ENCODE measurements at places on chromosomes 16 and 17. TPM values are rescaled to one million over a fixed set of nuclear protein-coding genes. Genes with fewer than 3 reads are reported as not detected.

DNA sequence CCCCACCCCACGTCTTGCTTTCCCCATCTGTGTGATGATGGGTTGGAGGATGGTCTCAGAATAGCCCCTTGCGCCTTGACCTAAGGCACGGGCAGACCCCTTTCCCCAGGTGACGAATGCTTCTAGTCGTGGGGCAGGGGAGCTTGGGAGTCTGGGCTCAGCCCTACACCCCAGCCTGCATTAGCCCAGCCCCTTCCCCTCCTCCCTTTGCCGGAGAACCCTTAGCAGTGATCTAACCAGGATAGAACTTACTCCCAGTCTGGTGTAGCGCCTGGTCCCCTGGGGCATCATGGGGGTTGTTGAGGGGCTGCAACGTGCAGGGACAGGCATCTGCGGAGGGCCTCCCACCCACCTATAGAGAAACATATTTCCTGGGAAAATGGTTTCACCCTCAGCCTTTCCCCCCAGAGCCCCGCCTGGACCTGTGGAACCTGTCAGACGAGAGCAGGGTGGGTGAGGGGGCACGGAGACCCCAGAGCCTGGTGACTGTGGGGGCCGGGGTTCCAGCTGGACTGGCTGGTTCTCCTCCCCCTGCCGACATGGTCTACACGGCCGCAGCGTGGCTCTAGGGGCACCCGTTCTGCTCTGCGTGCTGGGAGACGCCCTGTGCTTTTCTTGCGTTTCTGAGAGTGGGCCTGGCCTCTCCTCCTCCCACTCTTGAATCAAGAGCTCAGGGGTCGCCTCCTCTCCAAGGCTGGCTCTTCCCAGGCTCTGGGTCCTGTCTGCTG lies 4.7 kb downstream of the SMTNL2 start:
- DNase-seq, result no peak

DNA sequence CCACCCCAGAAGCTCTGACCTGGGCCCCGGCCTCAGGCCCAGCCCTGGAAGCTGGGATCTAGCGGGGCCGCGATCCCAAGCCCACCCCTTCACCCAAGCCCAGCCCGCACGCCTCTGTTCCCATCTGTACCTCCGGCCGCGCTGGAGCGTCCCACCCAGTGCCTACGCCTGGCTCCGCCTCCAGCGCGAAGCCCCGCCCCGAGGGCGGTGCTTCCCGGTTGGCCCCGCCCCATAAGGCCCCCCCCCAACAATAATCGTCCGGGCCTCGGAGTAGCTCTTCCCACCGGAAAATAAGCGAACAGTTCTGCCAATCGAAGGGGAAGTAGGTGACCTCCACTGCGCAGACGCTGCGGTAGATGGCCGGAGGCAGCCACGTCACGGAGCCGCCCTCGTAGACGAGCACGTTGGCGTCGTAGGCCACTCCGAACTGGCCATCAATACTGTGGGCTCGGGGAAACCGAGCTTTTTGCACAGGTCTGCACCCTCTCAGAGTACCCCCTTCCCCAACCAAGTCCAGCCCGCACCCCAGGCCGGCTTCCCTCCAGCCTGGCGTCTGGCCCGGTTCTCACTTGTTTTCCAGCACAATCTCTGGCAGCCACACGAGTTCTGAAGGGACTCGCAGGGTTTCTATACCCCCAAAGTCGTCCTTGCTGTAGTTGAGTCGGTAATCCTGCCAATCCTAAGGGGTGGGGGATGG lies 1.1 kb downstream of the CHRNE start:
- no peak for DNase-seq

GRCh38 chr16:1275791-1276579 lies 20.1 kb downstream of the TPSD1 start:
- DNase-seq, result no peak

DNA sequence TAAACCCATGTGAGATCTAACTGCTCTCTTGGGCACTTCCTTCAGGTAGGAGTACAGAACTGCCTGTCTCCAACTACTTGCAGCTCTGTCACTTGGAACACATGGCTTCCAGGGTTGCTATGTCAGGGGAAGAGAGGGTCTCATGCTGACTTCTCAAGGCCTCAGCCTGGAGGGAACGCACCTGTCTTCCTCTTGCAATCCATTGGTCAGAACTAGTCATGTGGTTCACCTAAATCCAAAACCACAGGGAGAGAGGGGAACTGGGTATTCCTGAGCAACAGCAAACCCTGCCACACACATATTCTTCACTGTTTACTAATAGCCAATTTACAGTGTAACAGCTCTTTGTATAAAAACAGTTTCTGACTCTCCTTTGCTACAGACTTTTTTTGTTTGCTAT lies 206.1 kb downstream of the KCNJ2 start:
- no peak for DNase-seq

DNA sequence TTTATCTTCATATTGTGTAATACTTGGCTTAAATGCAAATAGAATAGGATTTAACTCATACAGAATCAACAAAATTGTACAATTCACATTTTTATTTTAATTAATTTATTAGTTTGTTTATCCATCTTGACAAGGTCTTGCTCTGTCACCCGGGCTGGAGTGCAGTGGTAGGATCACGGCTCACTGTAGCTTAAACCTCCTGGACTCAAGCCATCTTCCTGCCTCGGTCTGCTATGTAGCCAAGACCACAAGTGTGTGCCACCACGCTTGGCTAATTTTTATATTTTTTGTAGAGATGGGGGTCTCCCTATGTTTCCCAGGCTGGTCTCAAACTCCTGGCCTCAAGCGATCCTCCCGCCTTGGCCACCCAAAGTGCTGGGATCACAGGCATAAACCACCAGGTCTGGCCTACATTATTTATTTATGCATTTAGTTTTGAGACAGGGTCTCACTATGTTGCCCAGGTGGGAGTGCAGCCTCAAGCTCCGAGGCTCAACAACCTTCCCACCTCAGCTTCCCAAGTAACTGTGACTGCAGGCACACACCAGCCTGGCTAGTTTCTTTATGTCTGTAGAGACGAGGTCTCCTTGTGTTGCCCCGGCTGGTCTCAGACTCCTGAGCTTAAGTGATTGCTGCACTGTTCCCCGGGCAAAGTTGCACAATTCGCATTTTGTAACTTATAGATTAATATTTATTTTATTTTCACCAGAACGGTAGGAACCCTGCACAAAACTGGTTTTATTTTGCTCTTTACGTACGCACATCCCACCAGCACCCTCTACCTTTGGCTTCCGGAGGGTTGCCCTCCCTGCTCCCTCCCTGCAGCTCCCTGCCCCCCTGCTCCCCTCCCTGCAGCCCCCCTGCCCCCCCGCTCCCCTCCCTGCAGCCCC lies 4.9 kb downstream of the DPEP1 start:
- peak; percentile 73 for DNase-seq

GRCh38 chr16:12303653-12304052 lies 327.1 kb downstream of the SNX29 start:
- DNase-seq, result peak; percentile 53

- no peak for DNase-seq
These were observed 102.8 kb downstream of the SSH2 start for GRCh38 chr17:29827179-29827578.

- no peak for DNase-seq
These were observed 142.6 kb upstream of the CRHR1 start for GRCh38 chr17:45641541-45641940.

DNA sequence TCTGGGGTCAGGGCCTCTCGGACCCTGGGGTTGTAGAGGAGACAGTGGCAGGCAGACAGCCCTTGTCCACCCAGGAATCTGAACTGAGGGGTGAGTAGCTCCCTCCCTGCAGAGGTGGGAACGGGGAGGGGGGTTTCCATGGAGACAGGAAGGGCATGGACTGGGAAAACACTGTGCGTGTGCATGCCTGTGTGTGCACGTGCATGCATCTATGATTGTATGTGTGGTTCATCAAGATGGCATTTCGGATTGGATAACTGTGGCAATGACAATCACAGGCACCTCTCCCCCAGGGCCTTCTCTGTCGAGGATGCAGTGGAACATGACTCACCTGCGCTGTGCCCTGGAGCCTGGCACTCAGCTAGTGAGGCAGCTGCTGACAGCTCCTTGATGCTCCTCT lies 6.1 kb upstream of the CD300C start:
- no peak for DNase-seq

GRCh38 chr17:44581868-44582267 lies 24.6 kb downstream of the FZD2 start:
- DNase-seq, result no peak

DNA sequence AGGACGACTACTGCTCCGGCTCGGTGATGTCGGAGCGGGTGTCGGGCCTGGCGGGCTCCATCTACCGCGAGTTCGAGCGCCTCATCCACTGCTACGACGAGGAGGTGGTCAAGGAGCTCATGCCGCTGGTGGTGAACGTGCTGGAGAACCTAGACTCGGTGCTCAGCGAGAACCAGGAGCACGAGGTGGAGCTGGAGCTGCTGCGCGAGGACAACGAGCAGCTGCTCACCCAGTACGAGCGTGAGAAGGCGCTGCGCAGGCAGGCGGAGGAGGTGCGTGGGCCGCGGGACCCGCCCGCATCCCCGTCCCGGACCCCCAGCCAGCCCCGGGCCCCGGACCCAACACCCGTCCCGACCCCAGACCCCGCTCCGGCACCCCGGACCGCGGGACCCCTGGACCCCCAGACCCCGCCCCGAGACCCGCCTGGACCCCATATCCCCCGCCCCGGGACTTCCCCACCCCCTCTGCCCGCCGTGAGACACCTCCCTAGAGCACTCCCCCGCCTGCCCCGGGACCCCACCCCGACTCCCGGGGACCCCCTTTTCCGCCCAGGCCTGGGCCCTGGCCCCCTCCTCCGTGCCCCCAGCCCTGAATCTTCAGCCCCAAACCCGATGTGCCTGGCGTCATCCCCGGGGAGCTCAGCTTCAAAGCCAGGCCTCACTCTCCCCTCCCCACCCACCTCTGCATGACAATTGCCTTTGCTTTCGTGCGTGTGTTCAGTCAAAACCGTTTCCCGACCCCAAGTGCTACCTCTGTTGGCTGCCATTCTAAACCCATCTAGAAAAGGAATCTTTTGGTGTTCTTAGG lies 594 bp downstream of the MAPK8IP3 start:
- peak; percentile 38 for DNase-seq

DNA sequence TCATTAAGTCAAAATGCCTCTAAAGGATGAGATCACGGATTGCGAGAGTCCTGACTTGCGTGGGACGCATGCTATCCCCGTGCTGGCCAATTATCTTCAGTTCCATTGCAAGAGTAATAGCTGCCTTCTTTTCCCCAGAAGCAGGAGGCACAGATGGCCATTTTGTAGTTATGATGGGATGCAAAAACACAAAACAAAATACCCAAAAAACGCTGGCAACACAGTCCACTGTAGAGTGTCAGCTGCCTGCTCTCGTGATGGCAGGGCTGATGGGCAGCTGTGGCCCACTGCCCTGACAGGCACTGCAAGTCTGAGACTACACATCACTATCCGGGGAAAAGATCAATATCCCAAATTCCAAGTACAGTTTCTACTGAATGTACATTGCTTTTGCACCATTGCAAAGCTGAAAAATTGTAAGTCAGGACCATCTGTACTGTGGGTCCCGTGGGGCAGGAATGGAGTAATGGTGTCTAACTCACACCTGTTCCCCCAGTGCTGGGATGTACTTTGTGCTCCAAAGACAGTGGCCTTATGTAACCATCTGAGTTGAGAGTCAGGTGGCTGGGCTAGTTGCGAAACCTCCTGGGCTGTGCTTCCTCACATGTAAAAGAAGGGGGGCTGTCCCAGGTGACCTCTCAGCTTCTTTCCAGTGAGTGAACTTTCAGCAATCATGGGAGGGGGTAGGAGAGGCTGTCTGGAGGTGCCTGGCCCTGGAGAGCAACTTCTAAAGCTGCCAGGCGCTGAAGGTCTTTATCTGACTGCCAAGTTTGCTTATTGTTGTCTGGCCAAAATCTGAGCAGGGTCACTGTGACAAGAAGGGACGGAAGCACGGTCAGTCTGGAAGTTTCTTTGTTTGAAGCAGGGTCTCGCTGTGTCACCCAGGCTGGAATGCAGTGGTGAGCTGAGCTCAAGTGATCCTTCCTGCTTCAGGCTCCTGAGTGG lies 4.7 kb downstream of the SLC47A1 start:
- peak; percentile 26 for DNase-seq

- no peak for DNase-seq
These were observed 236.8 kb downstream of the MSI2 start for GRCh38 chr17:57493171-57493570.

- DNase-seq, result peak; percentile 13
These were observed 23.6 kb downstream of the CA4 start for GRCh38 chr17:60173304-60173819.

Gene NQO1
- total RNA-seq, result 384 TPM

Gene PAGR1
- 20.3 TPM for total RNA-seq

Gene NPIPB12
- 15.1 TPM for total RNA-seq

Gene C17orf107
- 3.9 TPM for total RNA-seq

Gene ERN2
- 0.43 TPM for total RNA-seq

Gene FBXW10
- total RNA-seq, result 0.32 TPM

Gene C16orf96
- not detected for total RNA-seq

Gene NOD2
- total RNA-seq, result not detected

Gene FNDC8
- total RNA-seq, result not detected

Gene EPN3
- total RNA-seq, result under 0.01 TPM

Data from fibroblast of villous mesenchyme (primary cell).